ENCODE measurements at places on chromosomes 7 and 10.

DNA sequence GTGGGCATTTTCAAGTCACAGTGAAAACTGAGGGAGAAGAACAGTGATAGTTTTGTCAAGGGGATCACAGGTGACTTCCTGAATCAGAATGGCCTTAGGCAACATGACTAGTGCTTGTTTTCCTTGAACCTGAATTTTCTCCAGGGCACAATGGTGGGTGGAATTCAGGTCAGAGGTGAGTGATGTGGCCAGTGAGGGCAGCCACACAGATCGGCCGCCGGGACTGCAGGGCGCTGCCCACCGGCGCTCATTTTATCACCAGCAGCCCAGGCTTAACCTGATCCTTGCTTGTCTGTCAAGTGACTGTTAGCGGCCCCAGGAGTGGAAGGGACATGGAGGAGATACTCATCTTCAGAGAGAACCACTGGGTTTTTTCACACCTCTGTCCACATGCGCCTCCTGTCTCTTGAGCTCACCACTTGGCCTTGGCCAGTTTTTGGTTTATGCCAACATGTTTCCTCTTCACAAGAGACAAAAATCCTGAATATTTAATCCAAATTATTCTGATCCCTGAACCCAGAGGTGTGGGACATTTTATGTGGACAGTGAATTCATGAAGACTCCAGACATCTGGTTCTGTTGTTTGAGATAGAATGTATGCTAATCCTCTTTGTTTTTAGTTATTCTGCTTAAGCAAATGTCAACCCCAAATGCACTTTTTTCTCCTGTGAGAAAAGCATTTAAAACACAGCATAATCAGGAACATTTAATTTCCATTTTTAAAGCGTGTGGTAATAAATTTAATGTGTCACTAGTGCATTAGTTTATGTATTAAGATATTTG is 108.7 kb downstream of the DOCK1 start:
- no peak overlapping the region for H3K27ac ChIP-seq
- DNase-seq, result no peak
- no peaks in the 10 kb centered on the region for H3K36me3 ChIP-seq
- H3K4me1 ChIP-seq, result no peaks in the 10 kb centered on the region
- no peak overlapping the region for H3K4me3 ChIP-seq
- H3K27me3 ChIP-seq, result peaks cover 2% of the 10 kb centered on the region

DNA sequence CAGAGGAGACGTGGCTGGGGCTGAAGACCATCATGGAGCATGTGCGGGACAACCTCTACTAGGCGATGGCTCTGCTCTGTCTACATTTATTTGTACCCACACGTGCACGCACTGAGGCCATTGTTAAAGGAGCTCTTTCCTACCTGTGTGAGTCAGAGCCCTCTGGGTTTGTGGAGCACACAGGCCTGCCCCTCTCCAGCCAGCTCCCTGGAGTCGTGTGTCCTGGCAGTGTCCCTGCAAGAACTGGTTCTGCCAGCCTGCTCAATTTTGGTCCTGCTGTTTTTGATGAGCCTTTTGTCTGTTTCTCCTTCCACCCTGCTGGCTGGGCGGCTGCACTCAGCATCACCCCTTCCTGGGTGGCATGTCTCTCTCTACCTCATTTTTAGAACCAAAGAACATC is 22.0 kb upstream of the CPA5 start:
- no peak overlapping the region for H3K4me3 ChIP-seq
- H3K36me3 ChIP-seq, result no peaks in the 10 kb centered on the region
- peaks cover 1% of the 10 kb centered on the region for H3K27me3 ChIP-seq
- no peak for DNase-seq
- H3K4me1 ChIP-seq, result no peaks in the 10 kb centered on the region
- H3K27ac ChIP-seq, result no peak overlapping the region

DNA sequence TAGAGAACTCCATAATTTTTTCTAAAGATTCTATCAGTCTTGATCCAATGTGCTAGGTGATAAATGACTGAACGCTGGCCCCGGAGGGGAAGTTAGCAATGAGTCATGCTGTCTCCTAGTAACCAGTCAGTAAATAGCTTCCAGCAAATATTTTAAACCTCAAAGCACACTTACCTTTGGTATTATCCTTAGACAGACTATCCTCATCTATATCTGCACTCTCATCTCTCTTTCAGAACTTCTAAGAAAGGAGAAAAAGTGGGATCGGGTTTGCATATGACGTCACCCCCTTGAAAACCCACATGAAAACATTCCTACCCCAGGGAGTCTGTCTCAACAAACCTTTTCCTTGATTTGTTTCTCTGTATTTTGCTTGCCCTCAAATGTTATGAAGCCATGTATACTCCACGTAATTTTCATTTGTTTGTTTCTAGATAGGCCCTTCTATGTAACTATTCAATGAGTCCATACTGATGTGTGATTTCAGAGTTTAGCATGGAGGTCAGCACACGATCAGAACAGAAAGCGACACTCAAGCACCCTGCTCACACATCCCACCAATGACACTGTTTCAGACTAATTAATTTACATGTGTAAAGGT is 174.9 kb upstream of the NRP1 start:
- no peak overlapping the region for H3K27ac ChIP-seq
- no peak for DNase-seq
- no peaks in the 10 kb centered on the region for H3K27me3 ChIP-seq

- no peak overlapping the region for H3K27ac ChIP-seq
- no peaks in the 10 kb centered on the region for H3K27me3 ChIP-seq
- H3K4me1 ChIP-seq, result peaks cover 9% of the 10 kb centered on the region
Observed at GRCh38 chr7:22452142-22452959, 47.6 kb downstream of the STEAP1B start.

DNA sequence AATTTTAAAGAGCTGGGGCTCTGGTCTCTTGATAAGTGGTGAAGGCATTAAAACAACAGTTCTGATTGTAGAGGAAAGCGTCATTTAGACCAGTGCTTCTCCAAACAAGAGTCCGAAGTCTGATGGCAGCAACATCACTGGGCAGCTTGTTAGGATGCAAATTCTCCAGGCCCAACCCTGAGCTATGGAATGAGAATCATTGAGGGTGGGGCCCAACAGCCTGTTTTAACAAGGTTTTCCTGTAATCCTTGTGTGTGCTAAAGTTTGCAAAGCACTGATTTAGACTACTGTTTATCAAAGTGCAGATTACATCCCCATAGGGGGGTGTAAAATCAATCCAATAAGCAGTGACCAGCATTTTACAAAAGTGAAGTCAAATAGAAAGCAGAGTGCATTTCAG is 2.6 kb upstream of the ZNRF2 start:
- no peak overlapping the region for H3K4me3 ChIP-seq
- peaks cover 26% of the 10 kb centered on the region for H3K4me1 ChIP-seq
- H3K27ac ChIP-seq, result no peak overlapping the region
- peaks cover 9% of the 10 kb centered on the region for H3K36me3 ChIP-seq
- no peak for DNase-seq

DNA sequence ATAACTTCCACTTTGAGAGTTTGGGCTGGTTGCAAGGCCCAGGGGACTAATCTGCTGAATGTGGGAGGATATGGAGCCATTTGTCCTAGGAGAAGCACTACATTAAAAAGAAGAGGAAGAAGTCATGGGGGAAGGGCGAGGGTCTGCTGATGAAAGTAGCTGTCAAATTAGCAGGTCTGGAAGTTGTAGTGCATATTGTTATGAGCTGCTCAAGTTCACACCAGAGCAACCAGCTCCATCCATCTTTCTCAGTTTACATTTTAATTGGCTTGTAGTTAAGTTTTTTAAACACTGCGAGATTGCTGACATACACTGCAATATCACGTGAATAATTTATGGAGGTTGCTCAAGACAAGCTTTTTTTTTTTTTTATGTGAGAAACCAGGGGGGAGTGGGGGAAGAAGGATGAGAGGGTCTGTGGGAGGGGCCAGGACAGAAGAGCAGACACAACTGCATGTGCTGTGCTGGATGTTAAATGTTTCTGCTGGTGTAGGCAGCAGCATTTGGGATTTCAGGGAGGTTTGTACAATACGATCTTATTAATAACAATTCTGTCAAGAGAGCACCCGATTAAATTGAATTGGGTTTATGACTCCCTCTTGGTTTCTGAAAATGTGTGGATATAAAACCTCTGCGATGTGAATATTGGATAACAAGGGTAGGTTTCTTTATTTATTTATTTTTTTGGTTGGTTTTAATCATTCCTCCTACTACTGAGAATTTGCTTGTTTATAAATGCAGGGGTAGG is 759.0 kb upstream of the GALNT17 start:
- DNase-seq, result no peak
- no peaks in the 10 kb centered on the region for H3K4me1 ChIP-seq
- no peak overlapping the region for H3K4me3 ChIP-seq
- H3K27ac ChIP-seq, result no peak overlapping the region

GRCh38 chr10:102519246-102519825 is 15.6 kb downstream of the SUFU start:
- DNase-seq, result no peak
- no peak overlapping the region for H3K27ac ChIP-seq
- H3K4me3 ChIP-seq, result no peak overlapping the region
- peaks cover 22% of the 10 kb centered on the region for H3K36me3 ChIP-seq
- peaks cover 7% of the 10 kb centered on the region for H3K4me1 ChIP-seq

- H3K27ac ChIP-seq, result peak overlapping the region; percentile 100
- peaks cover 32% of the 10 kb centered on the region for H3K36me3 ChIP-seq
- DNase-seq, result peak; percentile 22
Observed at GRCh38 chr10:3774814-3775695, 10.0 kb downstream of the KLF6 start.

DNA sequence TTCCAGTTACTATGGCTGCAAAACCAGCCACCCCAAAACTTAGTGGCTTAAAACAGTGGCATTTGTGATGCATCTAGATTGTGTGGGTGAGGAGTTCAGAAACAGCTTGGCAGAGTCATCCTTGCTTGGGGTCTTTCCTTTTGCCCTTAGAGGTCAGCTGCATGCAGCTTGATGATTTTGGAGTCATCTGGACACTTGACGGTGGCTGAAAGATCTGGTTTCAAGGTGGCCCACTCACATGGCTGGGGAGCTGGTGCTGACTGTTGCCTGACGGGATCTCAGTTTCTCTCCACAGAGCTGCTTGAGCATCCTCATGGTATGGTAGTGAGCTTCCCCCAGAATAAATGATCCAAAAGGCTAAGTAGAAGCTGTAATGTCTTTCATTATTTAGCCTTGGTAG is 191.3 kb upstream of the GALNT17 start:
- no peak overlapping the region for H3K4me3 ChIP-seq
- H3K36me3 ChIP-seq, result peaks cover 2% of the 10 kb centered on the region
- no peak for DNase-seq

DNA sequence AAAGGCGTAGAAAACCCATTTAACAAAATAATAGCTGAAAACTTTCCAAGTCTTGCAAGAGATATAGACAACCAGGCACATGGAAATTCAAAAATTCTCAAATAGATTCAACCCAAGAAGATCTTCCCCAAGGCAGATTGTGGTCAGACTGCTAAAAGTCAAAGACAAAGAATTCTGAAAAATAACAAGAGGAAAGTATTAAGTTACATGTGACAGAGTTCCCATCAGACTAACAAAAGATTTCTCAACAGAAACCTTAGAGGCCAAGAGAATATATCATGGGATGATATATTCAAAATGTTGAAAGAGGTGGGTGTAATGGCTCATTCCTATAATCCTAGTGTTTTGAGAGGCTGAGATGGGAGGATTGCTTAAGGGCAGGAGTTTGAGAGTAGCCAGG is 59.8 kb downstream of the TMEM178B start:
- no peaks in the 10 kb centered on the region for H3K4me1 ChIP-seq
- peaks cover 3% of the 10 kb centered on the region for H3K27me3 ChIP-seq
- H3K4me3 ChIP-seq, result no peak overlapping the region
- no peak for DNase-seq

DNA sequence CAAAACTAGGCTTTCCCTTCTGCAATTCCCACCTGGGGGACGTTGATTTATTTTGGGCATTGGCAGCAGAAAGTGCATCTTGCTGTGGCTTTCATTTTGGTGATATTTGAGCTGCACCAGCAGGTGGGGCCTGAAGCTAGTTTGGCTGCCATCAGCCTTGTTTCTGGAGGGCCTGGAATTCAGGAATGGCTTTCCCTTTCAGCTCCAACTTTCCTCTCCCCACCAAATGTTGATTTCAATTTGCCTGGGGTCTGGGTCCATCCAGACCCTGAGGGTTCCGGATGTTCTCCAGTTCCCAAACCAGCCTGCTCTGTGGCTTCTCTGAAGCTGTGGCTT is 640.4 kb downstream of the TYW1 start:
- no peak for DNase-seq
- no peaks in the 10 kb centered on the region for H3K4me1 ChIP-seq
- no peak overlapping the region for H3K4me3 ChIP-seq
- no peak overlapping the region for H3K27ac ChIP-seq

All from memory B cell (primary cell).